ENCODE measurements at places on chromosomes 2 and 18.
A peak's percentile ranks its signal among the peaks of the same experiment; 100 is the strongest.

DNA sequence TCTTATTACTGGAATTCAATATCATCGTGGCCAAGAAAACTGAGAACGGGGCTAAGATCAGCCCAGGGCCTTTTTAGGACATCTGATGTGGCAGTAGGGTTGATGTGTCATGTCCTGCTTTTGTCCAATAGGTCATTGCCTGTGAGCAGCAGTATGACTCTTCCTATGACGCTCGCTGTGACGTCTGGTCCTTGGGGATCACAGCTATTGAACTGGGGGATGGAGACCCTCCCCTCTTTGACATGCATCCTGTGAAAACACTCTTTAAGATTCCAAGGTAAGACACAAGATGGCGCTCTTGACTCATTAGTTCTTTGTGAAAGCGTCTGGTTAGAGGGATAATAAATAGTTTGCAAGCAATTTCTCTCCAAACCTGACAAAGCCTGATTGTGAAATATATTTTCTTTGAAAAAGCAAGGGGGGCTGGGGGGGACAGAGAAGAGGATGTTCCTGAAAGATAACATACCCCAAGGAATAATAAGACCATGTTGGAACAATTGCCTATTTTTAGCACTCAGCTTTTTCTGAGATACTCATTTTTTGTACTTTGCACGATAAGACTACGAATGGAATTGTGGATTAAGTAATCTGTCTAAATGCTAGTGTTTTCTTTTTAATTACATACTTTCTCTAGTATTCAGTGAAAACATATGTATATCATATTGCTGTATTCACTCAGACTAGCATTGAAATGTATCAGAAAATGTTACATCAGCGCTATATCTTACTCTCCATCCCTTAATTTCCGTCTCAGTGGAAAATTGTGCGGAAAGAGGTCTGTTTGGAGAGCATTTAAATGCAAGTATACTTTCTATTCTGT, 58.1 kb downstream of the MYO3B start:
- no peaks in the 10 kb centered on the region for H3K4me1 ChIP-seq
- H3K4me3 ChIP-seq: no peak overlapping the region
- peak; percentile 80 for DNase-seq
- peaks cover 2% of the 10 kb centered on the region for H3K27me3 ChIP-seq
- no peak overlapping the region for H3K27ac ChIP-seq

- H3K36me3 ChIP-seq: peaks cover 2% of the 10 kb centered on the region
- H3K27me3 ChIP-seq: no peaks in the 10 kb centered on the region
- H3K27ac ChIP-seq: no peak overlapping the region
- H3K4me3 ChIP-seq: no peak overlapping the region
These were observed 130.2 kb downstream of the DTNA start for GRCh38 chr18:34840256-34840826.

GRCh38 chr2:11774600-11774999, 28.2 kb downstream of the LPIN1 start:
- DNase-seq: no peak
- no peak overlapping the region for H3K27ac ChIP-seq
- H3K4me3 ChIP-seq: no peak overlapping the region

DNA sequence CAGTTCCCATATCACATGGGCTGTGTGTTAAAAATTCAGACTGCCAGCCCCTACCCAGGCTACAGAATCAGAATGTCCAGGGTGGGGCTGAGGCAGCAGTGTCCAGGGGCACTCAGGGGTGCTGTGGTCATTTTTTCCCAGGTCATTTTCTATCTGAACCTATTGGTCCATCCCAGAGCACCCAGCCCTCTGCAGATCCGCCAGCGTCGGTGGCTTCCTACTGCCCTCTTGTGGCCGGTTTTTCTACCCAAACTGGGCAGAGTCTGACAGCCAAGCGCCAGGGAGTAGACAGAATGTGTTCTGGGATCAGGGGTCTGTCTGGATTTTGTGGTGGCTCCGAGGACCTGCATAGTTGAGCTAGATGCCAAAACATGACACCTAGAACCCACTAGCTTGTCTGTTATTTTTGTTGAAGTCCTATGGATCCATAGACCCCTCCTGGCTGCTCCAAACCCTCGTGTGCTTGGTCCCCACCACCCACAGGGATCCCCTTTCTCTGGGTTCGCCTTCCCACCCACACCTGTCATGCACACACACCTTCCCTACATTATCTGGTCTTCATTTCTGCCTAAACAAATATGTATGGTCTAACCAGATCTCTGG, 34.1 kb upstream of the RMDN2 start:
- H3K36me3 ChIP-seq: no peaks in the 10 kb centered on the region
- no peak overlapping the region for H3K4me3 ChIP-seq
- H3K4me1 ChIP-seq: no peaks in the 10 kb centered on the region
- DNase-seq: peak; percentile 80
- H3K27ac ChIP-seq: no peak overlapping the region

GRCh38 chr2:240958366-240959213, 39.8 kb upstream of the SNED1 start:
- peaks cover 89% of the 10 kb centered on the region for H3K4me1 ChIP-seq
- no peaks in the 10 kb centered on the region for H3K27me3 ChIP-seq
- DNase-seq: no peak

DNA sequence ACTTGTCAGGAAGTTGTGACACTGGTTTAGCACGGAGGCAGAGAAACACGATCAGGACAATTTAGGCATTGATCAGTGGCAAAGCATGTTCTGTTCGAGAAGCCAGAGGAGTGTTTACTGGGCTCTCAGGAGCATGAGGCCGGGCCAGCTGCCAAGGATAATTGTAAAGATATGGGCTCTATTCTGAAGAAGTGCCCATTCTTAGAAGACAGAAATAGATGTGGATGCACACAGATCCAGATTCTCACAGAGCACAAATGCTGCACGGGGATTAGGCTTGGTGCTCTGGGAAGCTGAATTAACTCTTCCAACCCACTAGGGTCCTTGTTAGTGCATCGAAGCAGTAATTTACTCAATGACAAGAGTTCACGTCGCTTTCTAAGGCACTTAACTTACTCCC, 16.2 kb downstream of the AFF3 start:
- no peaks in the 10 kb centered on the region for H3K36me3 ChIP-seq
- no peak overlapping the region for H3K4me3 ChIP-seq
- H3K27ac ChIP-seq: no peak overlapping the region
- DNase-seq: peak; percentile 88

DNA sequence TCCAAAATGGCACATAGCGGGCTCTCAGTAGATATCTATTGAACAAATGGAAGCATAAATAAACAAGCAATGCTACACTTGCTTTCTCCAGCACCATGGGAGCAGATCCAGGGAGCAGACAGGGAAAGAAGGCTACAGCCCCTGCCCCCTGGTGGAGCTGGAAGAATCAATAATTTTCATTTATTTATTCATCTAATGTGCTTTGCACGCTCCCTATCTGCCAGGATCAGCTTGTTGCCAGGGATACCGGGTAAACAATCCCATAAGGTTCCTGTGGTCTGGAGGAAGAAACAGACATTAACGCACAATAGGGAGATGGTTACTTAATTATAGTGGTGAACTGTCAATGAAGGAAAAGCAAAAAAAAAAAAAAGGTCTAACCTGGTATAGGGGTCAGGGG, 40.1 kb upstream of the CLASP1 start:
- H3K27ac ChIP-seq: no peak overlapping the region
- H3K4me1 ChIP-seq: no peaks in the 10 kb centered on the region
- H3K36me3 ChIP-seq: no peaks in the 10 kb centered on the region
- H3K27me3 ChIP-seq: no peaks in the 10 kb centered on the region
- no peak overlapping the region for H3K4me3 ChIP-seq

DNA sequence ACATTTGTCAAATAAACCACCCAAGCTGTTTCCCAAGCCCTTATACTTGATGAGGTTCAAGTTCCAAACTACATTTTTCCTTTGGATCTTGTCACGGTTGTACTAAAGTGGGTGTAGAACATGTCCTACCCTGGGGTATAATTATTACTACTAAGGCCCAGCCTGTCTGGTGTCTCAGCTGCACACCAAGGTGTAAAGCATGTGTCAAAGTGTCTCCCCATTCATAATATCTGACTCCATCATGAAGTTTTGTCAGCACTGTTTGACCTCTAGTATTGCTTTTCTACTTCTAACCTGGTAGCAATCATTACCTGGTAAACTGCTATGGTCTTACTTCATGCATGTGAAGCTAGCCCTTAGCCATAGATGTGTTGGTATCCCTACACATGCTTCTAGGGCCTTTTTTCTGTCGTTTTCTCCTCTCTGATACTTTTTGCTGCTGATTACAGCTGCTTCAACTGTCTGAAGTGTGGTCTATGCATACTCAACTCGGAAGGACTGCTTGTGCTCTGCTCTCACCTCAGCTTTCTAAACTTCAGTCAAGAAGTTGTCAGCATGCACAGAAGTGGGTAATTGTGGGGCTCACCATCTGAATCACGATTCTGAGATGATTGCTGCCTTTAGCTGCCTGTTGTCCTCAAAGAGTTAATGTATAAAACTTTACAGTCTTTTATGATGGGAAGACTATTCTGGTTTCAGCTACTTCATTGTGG, 445.7 kb upstream of the TRIB2 start:
- no peaks in the 10 kb centered on the region for H3K4me1 ChIP-seq
- no peak overlapping the region for H3K4me3 ChIP-seq
- DNase-seq: no peak
- H3K27ac ChIP-seq: no peak overlapping the region

DNA sequence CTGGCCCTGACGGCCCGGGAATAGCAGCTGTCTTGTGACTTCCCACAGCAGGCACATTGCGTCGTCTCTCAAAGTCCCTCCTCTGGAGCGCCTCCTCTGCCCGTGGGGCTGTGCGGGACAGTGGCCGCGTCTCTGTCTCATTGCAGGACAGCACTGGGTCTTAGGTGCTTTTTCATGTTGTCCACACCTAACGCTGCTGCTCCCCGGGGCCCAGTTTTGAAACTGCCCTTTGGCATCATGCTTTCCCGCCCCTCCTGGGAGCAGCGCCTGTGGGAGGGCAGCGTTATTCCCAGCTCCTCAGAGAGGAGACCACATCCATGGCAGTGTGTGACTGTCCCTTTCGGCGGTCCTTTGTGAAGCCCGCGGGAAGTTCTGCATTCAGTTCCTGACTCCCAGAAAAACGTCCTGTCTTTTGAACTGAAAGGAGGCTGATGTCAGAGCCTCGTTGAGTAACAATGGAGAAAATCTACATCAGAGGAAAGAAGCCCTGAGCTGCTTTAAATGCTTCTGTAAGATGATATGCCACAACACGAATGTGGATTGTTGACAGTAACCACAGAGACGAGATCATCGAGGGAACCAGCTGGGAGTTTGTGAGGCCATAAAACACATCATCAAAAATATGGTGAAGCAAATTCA, 226.0 kb downstream of the FAM210A start:
- peaks cover 33% of the 10 kb centered on the region for H3K4me1 ChIP-seq
- H3K27ac ChIP-seq: peak overlapping the region; percentile 86

DNA sequence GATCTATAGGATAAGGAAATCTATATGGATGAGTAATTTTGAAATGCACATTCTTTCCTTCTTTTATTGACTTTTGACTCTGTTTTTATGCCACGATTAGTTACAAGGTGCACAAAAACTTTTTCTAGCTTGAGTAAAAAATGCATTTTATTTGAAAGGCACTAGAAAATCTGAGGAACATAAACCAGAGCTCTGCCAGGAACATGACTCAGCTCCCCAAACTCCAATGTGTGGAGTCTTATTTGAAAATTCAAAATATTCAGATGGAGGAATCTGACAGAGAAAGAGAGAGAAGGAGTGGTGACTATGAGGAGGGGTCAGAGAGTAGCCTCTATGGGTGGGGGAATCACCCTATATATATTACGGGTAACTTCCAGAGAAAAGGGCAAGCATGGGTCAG, 231.0 kb downstream of the DCC start:
- DNase-seq: no peak
- peaks cover 4% of the 10 kb centered on the region for H3K4me1 ChIP-seq
- no peak overlapping the region for H3K4me3 ChIP-seq
- H3K27ac ChIP-seq: no peak overlapping the region
- H3K27me3 ChIP-seq: no peaks in the 10 kb centered on the region

DNA sequence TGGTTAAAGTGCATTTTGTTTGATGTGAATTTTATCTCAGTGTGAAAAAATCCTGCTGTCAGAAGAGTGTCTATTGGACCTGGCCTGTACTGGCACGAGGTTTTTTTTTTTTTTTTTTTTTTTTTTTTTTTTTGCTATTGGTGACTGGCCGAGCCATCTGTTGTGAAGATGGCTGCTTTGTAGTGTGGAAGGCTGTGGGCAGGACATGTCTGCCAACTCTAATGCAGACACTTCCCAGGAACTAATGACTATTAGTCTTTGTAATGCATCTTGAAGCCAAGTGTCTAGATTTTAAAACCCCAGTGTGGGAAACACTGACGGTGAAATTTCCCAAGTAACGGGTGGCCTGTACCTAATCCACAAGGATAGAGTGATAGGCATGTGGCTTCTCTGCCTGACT, 34.3 kb downstream of the ZAP70 start:
- no peaks in the 10 kb centered on the region for H3K27me3 ChIP-seq
- peak; percentile 47 for DNase-seq
- peaks cover 4% of the 10 kb centered on the region for H3K36me3 ChIP-seq

GRCh38 chr2:205613970-205614559, 68.2 kb upstream of the NRP2 start:
- no peak overlapping the region for H3K4me3 ChIP-seq
- no peak for DNase-seq
- H3K27ac ChIP-seq: no peak overlapping the region
- no peaks in the 10 kb centered on the region for H3K4me1 ChIP-seq
- H3K36me3 ChIP-seq: no peaks in the 10 kb centered on the region
- no peaks in the 10 kb centered on the region for H3K27me3 ChIP-seq

GRCh38 chr18:51753365-51754057, 556.0 kb upstream of the MEX3C start:
- no peaks in the 10 kb centered on the region for H3K4me1 ChIP-seq
- no peaks in the 10 kb centered on the region for H3K36me3 ChIP-seq
- peak; percentile 63 for DNase-seq
- H3K27me3 ChIP-seq: no peaks in the 10 kb centered on the region
- H3K27ac ChIP-seq: no peak overlapping the region

DNA sequence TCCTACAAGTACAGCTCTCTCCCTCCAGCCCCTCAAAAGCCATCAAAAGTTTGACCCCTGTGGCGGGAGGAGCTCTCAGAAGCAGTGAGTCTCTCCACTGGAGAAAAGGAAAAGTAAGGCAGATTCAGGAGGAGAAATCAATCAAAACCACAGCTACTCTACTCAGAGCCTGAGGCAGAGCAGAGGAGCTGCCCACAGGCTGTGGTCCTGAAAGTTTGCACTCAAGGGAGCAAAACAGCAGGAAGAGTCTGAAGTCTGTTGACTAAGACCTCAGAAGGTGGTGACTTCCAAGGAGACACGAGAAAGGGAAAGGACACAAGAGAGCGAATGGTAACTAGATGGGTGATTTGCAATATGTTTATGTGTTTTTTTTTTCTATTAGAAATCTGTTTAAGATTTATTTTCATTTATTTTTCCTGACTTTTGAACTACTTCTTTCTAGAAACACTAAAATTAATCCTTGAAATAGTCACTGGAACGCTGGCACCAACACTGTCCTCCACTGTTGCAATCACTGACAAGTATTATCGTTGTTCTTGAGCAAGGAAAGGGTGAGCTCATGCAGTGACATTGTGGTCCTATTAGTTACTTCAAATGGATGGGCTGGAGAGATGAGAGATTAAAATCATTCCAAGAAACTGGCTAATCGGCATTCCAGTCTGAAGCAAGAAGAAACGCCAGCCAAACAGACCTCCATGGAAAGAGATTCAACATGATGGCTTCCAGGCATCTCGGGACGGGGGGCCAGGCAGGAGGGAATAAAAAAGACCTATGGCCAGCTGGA, 35.8 kb downstream of the PID1 start:
- H3K27ac ChIP-seq: no peak overlapping the region
- no peaks in the 10 kb centered on the region for H3K27me3 ChIP-seq
- DNase-seq: no peak
- H3K4me1 ChIP-seq: no peaks in the 10 kb centered on the region
- no peaks in the 10 kb centered on the region for H3K36me3 ChIP-seq

- H3K27ac ChIP-seq: no peak overlapping the region
- H3K4me1 ChIP-seq: peaks cover 3% of the 10 kb centered on the region
- DNase-seq: no peak
- no peaks in the 10 kb centered on the region for H3K36me3 ChIP-seq
- H3K27me3 ChIP-seq: no peaks in the 10 kb centered on the region
- H3K4me3 ChIP-seq: no peak overlapping the region
These were observed 24.7 kb downstream of the TLK1 start for GRCh38 chr2:171136024-171136423.

All from spinal cord (tissue), 10 donors.